ENCODE measurements at places on chromosomes 1 and 21.

GRCh38 chr1:186782791-186783190 is 46.0 kb upstream of the PLA2G4A start:
- DNase-seq: no peak

- peak; percentile 35 for DNase-seq
Observed at GRCh38 chr1:36384542-36385409, 948 bp downstream of the STK40 start.

- no peak for DNase-seq
Observed at GRCh38 chr1:12049616-12050015, 13.5 kb upstream of the TNFRSF8 start.

DNA sequence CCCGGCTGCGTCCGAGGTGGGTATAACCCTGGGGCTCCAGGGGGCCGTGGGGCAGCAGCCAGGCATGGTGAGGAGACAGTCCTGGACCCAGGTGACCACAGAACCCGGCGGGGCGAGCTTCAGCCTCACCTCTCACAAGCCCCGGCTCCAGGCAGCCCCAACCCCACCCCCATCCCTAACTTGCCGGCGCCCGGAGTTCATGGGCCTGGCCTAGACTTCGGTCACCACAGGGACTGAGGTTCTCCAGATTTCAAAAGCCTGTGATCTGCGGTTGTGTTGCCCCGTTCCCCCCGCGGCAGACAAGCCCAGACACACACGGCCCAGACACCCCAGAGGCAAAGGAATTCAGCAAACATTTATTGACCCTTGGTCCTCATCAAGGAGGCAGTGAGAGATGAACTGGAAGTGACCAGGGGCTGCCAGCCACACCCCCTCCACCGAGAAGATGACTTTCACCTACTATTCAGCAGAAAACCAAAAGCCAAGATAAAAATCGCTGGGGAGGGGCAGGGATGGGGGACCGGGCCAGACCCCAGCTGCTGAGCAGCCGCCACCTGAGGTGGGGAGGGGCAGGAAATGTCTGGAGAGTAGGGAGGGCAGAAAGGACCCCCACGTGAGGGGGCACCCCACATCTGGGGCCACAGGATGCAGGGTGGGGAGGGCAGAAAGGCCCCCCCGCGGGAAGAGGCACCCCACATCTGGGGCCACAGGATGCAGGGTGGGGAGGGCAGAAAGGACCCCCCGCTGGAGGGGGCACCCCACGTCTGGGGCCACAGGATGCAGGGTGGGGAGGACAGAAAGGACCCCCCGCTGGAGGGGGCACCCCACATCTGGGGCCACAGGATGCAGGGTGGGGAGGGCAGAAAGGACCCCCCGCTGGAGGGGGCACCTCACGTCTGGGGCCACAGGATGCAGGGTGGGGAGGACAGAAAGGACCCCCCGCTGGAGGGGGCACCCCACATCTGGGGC is 3.9 kb downstream of the HES4 start:
- no peak for DNase-seq

DNA sequence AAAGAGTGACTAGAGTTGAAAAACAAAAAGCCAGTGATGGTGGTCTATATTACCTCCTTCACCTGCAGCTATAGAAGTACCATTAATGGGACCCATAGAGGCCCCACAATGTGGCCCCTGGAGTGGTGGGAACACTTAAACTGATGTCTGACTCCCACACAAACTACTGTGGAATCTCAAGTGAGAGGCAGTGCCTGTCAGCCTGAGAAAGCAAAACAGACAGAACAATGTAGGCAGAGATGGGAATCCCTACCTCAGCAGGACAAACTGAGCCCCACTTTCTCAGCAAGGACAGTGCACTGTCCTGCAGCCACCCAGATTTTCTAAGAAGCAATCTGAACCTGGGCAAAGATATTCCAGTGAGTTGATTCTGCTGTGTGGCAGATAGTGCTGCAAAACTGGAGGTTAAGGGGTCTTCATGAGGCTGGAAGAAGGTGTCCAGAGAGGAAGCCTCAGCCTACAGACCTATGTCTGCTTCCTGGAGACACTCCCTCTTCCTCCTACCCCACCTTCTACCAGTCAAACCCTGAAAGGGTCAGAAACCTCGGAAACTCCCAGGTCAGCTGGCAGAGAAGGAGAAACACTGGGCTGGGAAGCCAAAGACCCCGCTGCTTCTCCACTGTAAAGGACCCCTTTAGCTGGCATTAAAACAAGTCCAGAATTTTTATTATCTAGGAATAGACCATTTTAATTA is 228.7 kb downstream of the C1orf94 start:
- no peak for DNase-seq

DNA sequence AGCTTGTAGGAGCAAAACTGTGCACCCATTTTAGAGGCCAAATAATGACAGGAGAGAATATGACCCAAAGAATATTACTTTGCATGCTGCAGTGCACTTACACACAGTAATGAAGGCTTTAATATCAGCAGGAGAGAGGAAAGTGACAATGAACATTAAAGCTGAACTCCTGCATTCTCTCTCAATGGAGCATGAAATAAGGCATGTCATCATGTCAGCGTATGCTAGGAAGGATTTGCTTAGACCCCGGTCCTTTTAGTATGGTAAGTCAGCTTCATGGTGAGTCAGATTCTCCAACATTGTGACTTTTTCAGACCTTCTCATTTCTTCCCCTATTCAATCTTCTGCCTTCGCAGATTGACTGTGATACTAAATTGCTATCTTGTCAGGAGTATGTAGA is 210.7 kb upstream of the TMPRSS15 start:
- no peak for DNase-seq

- peak; percentile 79 for DNase-seq
Observed at GRCh38 chr1:115977499-115978258, 1.4 kb downstream of the SLC22A15 start.

Measured in EL (cell line).